G401 (cell line): ENCODE measurements at places on chromosomes 12 and 14. TPM values are rescaled to one million over a fixed set of nuclear protein-coding genes. Genes with fewer than 3 reads are reported as not detected.

- no peak for DNase-seq
These were observed 116.1 kb downstream of the DUSP6 start for GRCh38 chr12:89236237-89236636.

- no peak for DNase-seq
These were observed 20.4 kb upstream of the MAP1LC3B2 start for GRCh38 chr12:116538682-116539305.

DNA sequence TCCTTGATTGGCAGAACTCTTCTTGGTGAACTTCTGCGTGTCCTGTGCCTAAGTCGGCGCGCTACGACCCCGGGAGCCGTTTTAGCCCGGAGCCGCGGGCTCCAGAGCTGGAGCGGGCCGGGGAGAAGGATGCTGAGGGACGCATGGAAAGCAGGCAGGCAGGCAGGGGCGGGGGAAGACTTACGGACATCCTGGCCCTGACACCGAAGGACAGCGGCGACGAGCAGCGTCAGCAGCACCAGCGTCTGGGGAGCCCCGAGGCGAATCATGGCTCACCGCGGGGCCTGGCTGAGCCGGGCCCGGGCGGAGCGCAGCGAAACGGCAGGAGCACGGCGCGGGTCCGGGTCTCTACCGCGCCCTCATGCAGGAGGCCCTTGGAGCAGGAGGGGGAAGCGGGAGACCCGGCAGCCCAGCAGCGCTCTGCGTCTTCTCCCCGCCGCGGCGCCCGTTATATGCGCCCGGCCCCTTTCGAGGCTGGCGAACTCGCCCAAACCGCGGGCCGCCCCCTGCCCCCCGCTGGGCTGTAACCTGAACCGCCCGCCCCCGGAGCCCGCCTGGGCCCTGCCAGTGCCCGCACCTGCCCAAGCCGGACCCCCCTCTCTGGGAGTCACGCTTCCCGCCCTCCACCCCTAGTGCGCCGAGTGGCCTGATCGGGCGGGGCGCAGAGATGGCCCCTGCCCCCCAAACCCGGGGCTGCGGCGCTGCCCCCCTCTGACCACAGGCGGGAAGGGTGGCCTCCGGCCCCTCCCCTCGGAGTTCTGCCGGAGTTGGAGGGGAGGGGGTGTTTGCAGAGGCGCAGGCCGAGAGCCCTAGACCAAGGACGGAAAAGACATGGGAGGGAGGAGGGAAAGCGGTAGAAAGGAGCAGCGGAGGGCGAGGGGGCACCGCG is at the start of gene COL2A1:
Gene COL2A1 (minus strand): TSS at position 424 of the 889 bp plus-strand sequence. CDS start 155 bp downstream, at position 269.
- no peak for DNase-seq

DNA sequence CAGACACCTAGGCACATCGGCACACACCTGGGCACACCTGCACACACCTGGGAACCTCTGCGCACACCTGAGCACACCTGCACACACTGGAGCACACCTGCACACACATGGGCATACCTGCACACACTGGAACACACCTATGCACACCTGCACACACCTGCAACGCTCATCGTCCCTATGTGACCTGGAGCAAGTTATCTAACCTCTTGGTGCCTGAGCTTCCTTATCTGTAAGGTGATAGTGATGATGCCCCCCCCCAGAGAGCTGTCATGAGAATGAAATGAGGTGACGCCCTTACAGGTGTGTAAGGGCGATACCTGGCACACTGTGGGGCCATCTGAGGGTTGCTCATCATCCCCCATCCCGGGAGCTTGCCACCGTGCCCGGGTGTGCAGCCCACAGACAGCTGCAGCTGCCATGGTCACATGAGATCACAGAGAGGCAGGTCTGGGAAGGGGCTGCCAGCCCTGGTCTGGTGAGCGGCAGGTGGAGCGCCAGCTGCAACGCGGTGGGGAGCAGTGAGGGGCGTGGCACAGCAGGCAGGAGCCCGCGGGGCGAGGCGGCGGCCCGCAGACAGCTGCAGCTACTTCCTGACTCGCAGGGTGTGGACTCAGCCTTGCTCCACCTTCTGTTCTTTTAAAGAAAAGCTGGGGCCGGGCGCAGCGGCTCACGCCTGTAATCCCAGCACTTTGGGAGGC is 59.9 kb upstream of the FBRSL1 start:
- no peak for DNase-seq

- DNase-seq, result peak; percentile 17
These were observed 214.5 kb downstream of the PAH start for GRCh38 chr12:102702447-102703114.

DNA sequence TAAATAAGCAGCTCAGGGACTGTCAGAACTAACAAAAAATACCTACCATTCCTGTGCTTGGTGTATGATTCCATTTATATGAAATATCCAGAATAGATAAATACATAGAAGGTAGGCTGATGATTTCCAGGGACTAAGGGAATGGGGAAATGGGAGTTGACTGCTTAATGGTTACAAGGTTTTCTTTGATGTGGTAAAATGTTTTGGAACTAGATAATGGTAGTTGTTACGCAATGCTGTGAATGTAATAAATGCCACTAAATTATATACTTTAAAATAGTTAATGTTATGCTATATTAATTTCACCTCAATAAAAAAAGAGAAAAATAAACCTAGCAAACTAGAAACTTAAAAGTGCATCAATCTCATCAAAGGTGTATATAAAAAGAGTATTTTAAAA is 41.1 kb downstream of the CEP83 start:
- DNase-seq, result no peak

GRCh38 chr12:75184516-75184915 is 25.1 kb downstream of the KCNC2 start:
- DNase-seq, result no peak

GRCh38 chr12:12017798-12018197 is 52.9 kb upstream of the BCL2L14 start:
- DNase-seq, result no peak

The INSM2 gene
- 0.17 TPM in 1 of 2 replicates, not detected in the other for total RNA-seq

The AQP6 gene
- total RNA-seq, result 0.37 and 1.6 TPM in 2 replicates

DNA sequence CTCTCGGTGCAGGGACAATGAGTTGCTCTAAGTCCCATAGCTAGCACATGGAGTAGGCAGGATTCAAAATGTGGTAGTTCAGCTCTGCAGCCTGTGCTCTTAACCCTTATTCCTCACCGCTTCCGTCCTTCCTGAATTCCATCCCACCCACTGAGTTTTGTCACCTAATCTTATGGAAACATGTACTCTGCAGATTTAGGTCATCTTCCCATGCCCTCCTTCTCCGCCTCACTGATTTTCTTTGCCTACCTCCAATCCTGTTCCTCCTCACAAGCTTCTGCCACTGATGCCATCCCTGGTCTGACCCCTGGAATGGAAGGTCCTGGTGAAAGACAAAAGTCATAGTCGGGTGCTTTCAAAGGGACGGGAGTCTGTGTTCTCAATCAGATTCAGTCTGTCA is 46.5 kb upstream of the ABCC9 start:
- no peak for DNase-seq

- peak; percentile 82 for DNase-seq
These were observed 5.6 kb upstream of the LBHD2 start for GRCh38 chr14:103078420-103078749.

DNA sequence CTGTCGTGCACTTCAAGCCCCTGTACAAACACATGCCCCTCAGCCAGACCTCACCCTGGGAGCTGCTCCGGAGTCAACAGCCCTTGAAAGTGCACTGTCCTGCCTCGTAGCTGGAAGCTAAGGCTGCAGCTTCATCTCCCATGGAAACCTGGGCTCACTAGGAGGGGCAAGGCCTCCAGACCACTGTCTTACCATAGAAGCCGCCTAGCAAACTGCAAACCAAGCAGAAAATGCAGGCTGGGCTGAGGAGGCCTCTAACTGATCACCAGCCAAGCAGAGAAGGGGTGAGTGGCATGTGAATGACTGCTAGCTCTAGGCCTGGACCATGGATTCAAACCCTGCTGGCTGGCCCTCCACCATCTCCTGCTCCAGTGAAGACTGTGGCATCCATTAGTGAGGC is 340.2 kb downstream of the CACNA1C start:
- no peak for DNase-seq

GRCh38 chr14:96096639-96097610 is 57.8 kb downstream of the C14orf132 start:
- DNase-seq, result peak; percentile 9

- DNase-seq, result no peak
These were observed 11.6 kb upstream of the HECTD1 start for GRCh38 chr14:31219169-31219568.

- no peak for DNase-seq
These were observed 953 bp upstream of the DCAF5 start for GRCh38 chr14:69153873-69154270.

- no peak for DNase-seq
These were observed 108.3 kb downstream of the KIF26A start for GRCh38 chr14:104246401-104247335.

The RNASE2 gene
- not detected in 2 replicates for total RNA-seq

DNA sequence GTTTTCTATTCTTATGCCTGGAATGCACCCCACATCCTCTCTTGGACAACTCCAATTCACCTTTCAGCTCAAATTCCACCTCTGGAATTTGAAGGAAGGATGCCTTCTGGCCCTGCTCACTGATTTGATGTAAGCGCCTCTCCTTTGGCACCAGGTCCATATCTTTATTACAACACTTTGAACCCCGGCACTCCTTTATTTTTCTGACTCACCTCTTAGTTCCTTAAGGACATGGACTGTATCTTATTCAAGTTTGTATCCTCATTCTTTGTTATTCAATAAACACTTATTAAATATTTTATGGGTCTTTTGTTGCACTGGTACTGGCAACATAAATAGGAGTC is 3.1 kb downstream of the GALC start:
- no peak for DNase-seq

GRCh38 chr14:61608245-61609165 is 86.8 kb upstream of the HIF1A start:
- peak; percentile 94 for DNase-seq

DNA sequence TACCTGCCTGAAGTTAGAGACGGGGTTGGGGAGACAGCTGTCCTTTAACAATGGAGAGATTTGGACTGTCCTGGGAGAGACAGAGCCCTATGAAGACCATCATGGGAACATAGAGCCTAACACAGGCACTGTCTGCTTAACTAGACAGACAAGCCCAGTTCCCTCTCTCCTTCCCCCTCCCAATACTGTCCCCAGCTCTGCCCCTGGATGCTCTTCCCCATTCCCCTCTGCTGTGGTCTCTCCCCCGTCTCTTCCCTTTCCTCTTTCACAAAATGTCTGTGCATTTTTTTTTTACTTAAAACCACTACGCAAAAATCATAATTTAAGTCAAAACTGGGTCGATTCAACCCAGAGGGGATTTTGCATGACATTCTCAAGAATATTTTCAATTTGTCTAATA is 232.9 kb downstream of the CHST11 start:
- no peak for DNase-seq

DNA sequence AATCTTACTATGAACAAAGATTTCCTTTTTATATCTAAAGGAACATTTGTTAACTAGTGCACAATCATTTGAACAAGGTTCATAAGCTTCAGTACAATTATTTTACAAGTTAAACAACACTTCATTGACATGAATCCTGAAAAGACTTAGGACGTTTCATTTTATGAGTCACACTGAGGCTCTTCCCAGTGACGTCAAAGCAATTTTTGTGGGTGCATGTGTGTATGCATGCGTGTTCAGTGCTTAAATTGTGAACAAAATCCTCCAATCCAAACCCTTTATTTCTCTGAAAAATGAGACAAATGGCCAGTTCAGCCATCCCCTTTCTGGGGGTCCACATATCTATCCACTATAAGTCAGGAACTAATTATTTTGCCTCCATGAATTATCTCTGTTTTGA is 2.9 kb downstream of the LMNTD1 start:
- no peak for DNase-seq

The JPH4 gene
- total RNA-seq, result not detected in 2 replicates

GRCh38 chr14:94388384-94389103 is at the start of gene SERPINA1:
Gene SERPINA1, minus strand, starts transcription at chr14:94388602. Its CDS starts 5,365 bp downstream, at chr14:94383237.
- no peak for DNase-seq

DNA sequence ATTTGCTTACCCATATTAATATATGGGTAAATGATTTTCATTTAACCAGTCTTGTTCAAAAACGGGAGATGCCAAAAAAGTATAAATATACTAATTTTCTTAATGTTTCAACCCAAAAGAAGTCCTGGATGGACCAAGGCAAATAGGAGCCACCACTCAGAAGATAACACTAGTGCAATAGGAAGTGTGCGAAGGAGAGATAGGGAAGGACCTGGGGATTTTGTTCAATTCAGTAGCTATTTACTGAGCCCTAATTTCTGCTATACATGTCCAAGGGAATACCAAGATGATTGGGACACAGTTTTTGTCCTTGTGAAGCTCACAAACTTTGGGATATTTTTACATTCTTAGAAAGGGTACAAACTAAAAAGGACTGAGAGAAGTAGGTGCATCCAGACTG is 1.5 kb downstream of the CMAS start:
- DNase-seq, result no peak

The PPM1H gene
- 42.6 and 65.7 TPM in 2 replicates for total RNA-seq

GRCh38 chr12:49929581-49929980 is 21.0 kb upstream of the AQP2 start:
- peak; percentile 6 for DNase-seq

GRCh38 chr12:66066137-66066928 is 64.2 kb downstream of the LLPH start:
- DNase-seq, result peak; percentile 66

DNA sequence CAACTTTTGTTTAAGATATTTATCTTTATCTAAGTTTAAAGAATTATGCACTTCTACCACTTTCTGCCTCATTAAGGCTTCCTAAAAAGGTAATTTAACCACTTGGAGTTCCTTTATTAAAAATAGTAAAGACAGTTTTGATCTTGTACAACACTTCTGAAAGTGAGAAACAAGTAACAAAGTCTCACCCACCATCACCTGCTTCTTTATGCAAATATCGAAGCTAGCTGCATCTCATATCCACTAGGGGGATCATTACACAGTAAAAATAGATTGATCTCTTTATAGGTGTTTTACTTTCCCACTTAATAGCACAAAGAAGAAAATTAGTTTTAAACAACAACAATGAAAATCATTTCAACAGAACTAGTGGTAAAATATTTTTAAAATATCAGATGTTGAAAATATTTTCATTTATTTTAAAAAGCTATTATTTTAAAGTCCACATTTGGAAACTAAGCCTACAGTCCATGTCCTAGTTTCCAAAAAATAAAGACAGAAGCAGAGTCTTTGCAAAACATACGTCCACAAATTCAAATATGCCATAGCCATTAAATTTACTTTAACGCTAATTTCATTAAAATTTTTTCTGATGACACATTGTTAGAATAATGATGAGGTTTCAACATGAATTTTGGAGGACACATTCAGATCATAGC is 160.0 kb upstream of the SOX5 start:
- DNase-seq, result no peak

GRCh38 chr14:71103662-71104484 is 196.6 kb downstream of the PCNX1 start:
- DNase-seq, result peak; percentile 70

- no peak for DNase-seq
These were observed 11.6 kb downstream of the AHSA1 start for GRCh38 chr14:77469539-77469938.

- DNase-seq, result no peak
These were observed 125.2 kb downstream of the MED13L start for GRCh38 chr12:116152268-116152667.

The DACT1 gene
- 0.03 TPM in 1 of 2 replicates, not detected in the other for total RNA-seq

GRCh38 chr14:22478670-22479069 is 110.4 kb downstream of the DAD1 start:
- DNase-seq, result no peak

The DHRS2 gene
- total RNA-seq, result 0.61 and 3.7 TPM in 2 replicates

GRCh38 chr14:71693381-71693780 is 238.8 kb upstream of the RGS6 start:
- DNase-seq, result no peak
